ENCODE measurements at places on chromosomes 6 and 20.

DNA sequence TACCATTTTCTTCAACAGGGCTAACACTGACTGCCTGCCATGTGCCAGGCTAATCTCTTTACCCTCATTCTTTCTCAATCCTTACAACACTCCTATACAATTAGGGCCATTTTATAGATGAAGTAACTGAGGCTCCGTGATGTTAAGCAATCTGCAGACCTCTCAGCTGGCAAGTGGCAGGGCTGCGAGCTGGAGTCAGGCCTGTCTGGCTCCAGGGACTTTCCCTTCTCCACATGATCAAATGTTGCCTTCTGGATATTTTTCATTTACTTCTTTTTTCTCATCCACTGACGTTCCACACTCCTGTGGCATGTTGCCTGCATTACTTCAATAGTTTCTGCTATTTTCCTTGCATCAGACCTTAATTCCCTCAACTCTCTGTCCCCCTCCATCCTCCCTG is 55.2 kb upstream of the TAGAP start:
- no peak for DNase-seq

GRCh38 chr6:42545226-42545773 is 18.5 kb upstream of the UBR2 start:
- no peak for DNase-seq

DNA sequence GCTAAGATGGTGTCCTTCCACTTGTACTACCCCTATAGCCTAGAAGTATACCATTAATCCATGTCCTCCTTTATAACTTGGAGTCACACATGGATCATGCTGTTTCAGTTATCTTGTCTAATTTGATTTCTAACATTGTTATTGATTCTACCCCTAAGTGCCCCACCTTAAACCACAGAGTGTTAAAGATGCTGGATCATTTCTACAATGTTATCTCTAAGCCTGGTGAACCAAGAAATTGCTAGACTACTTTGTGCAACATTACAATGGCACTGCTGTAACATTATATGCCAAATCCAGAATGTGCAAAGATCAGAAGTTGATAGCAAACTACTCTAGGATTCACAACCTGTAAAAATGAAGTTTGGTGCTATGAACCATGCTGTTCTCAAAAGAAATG is 1.7 kb downstream of the CGA start:
- no peak for DNase-seq

- no peak for DNase-seq
Observed at GRCh38 chr6:107628878-107629277, 139.0 kb downstream of the SOBP start.

DNA sequence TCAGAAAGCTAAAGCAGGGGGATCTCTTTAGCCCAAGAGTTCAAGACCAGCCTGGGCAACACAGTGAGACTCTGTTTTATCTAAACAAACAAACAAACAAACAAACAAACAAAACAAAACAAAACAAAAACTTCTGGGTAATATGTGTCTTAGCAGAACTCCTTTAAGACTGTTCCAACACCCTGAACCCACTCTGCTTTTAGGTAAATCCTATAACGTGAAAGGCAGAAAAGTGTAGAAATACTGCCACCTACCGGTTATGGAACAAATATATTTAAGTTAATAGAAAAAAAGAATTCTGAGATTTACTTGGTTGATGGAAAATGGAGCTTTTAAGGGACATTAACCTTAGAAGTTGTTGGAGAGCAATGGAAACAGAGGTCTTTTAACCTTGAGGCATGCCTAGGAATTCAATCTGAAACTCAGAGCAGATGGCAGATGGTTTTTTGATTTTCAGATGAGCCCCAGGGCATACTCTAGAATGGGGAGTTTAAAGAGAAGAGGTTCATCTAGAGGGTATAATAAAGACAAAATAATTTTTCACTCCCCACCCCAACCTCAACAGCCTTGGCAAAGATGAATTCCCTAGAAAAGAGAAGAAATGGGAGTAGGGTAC is 38.5 kb downstream of the SOD2 start:
- peak; percentile 64 for DNase-seq

DNA sequence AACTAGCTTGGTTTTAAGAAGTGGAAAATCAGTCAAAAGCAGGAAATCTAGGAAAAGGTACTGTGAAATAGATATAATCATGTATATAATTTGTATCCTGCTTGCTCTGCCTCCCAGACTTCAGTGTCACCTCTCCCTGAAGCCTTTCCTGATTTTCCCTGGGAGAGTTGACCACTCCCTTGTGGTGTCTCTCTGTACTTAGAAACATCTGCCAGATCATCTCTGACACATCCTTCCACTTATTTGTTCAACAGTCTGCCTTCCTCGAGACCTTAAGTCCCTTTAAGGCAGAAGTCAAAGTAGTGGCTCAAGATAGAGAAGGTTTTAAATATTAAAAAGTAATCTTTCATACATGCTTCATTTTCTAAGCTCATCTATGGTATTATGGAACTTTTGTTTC is 236.5 kb downstream of the CDKAL1 start:
- no peak for DNase-seq

DNA sequence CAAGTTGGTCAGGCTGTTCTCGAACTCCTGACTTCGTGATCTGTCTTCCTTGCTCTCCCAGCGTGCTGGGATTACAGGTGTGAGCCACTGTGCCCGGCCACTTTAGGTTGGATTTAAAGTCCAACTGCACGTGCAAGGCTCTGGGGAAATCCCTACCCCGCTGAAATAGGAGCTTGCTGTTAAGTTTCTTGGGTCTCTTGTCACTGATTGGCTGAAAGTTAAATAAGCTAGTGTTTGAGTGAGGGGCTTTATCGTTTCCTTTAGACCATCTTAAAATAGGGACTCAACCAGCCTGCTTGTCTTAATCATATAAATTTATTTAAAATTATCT is 11.1 kb upstream of the SERINC1 start:
- DNase-seq = no peak

DNA sequence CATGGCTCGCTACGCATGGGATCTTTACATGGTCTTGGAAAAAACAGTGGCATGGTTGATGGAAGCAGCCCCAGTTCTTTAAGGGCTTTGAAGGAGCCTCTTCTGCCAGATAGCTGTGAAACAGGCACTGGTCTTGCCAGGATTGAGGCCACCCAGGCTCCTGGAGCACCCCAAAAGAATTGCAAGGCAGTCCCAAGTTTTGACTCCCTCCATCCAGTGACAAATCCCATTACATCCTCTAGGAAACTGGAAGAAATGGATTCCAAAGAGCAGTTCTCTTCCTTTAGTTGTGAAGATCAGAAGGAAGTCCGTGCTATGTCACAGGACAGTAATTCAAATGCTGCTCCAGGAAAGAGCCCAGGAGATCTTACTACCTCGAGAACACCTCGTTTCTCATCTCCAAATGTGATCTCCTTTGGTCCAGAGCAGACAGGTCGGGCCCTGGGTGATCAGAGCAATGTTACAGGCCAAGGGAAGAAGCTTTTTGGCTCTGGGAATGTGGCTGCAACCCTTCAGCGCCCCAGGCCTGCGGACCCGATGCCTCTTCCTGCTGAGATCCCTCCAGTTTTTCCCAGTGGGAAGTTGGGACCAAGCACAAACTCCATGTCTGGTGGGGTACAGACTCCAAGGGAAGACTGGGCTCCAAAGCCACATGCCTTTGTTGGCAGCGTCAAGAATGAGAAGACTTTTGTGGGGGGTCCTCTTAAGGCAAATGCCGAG is 78.2 kb downstream of the ASXL1 start:
- no peak for DNase-seq

DNA sequence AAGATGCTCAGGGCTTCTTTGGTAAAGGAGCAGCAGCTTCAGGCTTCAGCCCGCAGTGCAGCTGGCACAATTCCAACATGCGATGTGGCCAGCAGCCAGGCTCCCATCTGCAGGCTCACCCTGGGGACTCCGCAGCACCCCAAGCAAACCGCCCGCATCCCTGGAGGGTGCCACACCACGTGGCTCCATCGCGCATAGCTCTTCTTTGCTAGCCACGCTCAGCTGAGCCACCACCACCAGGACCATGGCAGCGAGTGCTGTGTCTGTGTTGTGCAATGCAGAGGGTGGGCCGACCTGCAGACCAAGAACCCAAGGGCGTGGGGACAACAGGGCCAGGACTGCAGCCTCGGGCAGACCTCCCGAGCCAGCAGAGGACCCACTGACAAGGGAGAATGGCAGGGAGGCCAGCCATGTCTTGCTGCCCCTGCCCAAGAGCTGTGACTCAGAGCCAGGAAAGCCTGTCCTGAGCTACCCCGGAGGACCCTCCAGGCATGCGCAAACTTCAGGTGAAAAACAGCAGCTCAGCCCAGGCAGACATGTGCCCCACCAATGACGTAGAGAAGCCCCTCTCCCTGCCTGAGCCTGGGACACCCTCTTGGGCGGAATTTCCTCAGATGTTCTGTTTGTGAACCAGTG is 87.8 kb downstream of the GINS1 start:
- no peak for DNase-seq

GRCh38 chr6:44016131-44016870 is 111.0 kb downstream of the MRPL14 start:
- DNase-seq = no peak

DNA sequence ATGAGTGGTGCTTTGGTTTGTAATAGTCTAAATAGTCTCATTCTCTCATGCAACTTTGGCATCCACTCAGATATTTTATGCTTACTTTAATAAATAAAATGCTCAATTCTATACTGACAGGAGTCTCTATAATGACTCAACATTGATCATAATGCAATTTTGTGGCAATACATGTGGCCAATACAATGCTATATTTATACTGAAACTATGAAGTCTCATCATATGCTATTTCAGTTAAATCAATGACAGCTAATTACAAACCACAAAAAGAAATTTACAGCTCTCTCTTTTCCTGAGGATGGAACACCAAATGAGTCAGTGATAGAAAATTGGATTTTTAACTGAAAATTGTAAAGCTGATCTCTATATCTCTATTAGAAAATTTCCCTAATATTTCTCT is 77.1 kb downstream of the WASF1 start:
- DNase-seq = no peak

DNA sequence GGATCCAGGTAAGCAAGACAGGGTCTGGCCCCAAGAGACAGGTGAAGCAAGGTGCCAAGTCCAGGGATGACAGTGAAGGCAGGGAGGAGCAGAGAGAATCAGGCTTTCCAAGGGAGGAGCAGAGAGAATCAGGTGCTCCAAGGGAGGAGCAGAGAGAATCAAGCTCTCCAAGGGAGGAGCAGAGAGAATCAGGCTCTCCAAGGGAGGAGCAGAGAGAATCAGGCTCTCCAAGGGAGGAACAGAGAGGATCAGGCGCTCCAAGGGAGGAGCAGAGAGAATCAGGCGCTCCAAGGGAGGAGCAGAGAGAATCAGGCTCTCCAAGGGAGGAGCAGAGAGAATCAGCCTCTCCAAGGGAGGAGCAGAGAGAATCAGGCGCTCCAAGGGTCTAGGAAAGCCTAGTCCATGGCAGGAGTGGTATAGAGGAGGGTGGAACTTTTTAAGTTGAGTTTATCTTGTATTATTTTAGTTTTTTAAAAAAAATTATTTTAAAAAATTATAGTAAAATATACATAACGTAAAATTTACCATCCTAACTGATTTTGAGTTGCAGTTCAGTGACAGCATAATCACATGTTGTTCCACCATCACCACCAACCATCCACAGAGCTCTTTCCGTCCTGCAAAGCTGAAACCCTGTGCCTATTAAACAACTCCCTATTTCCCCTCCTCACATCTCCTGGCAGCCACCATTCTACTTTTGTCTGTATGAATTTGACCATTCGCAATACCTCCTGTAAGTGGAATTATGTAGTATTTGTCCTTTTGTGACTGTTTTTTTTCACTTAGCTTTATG is 64.1 kb downstream of the SASH1 start:
- no peak for DNase-seq

- no peak for DNase-seq
Observed at GRCh38 chr20:59322081-59322480, 21.7 kb downstream of the EDN3 start.

DNA sequence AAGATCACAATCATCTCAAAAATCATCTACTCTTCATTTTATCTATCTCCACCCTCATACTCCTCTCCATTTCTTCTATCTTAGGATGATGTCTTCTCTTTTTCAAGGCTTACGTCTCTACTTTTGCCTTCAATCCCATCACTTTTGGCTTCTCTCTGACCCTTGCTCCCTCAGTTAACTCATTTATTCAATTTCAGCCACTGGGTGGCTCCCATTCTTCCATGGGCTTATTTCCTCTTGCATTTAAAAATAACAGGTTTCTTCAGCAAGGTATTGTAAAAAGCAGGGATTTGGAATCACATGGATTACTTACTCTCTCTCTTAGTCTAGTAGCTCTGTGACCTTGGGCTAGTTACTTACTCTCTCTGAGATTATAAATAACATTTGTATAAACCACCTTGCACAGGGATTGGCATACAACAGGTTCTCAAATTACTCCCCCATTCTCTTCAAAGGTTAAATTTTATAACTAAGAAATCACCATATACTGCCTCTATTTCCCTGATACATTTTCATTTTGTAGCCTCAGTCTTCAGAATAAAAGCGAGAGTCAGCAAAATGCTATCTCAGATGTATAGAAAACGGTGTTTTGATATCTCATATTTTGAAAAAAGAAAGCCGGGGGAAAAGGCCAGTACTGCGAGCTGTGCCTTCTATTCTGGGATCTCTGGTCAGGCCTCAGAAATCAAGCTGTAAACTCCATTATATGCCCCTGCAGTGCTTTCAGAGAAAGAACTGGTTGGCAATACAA is 5.5 kb downstream of the ZSCAN12 start:
- no peak for DNase-seq

- DNase-seq = peak; percentile 51
Observed at GRCh38 chr6:110814102-110815014, 911 bp downstream of the CDK19 start.

GRCh38 chr6:39059496-39060310 is 11.1 kb downstream of the GLP1R start:
- DNase-seq = no peak

- no peak for DNase-seq
Observed at GRCh38 chr6:16722630-16723029, 38.6 kb downstream of the ATXN1 start.

DNA sequence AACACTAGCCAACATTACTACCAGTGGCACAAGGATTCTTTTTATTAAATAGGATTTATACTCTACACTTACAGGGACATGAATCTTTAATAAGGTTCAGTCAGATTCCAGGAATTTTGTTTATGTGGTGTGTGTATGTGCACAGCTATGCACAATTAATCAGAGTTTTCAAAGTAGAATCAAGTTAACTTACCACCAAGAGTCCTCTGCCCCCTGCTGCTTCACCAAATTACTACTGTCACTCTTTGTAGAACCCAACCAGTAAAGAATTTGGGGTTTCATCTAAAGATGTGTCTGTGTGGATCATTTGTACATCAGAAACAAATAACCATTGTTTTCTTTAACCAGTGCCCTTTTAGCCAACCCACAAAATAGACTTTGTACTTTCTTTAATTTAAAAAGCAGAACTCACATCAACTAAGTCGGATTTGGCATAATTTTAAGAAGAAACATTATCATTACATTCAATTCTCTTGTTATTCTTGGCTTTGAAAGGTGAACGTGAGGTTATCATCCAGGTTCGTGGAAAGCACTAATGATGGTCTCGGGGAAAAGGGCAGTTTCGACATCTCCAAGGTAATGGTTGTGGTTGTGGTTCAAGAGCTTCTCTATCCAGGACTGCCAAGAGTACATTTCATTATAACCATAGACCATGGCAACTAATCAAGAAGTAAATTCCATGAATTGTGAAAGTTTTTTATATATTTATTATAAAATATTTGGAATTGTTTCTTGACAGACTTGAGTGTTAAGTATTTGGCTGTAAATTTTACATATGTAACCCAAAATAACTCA is 514.3 kb upstream of the ID4 start:
- DNase-seq = no peak

- no peak for DNase-seq
Observed at GRCh38 chr6:12032783-12033573, 20.9 kb downstream of the HIVEP1 start.
